ENCODE measurements at places on chromosomes 1 and 21.

DNA sequence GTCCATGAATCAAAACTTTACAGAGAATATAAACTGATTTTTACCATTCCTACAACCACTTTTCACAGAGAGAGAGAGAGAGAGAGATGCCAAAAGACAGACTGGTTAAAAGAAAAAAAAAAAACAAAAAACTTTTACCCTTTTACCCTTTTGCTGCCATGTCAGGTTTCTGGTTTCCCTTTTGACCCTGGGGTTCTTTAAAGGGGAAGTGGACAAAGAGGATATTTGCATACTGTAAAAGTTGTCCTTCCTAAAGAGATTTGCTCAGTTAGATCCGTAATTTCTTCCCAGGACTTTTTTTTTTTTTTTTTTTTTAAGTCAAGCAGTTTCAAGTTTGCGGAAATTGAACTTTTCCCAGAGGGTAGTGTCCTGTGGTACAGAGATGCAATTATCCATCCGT lies 287.8 kb upstream of the RGS18 start:
- no peak for DNase-seq

DNA sequence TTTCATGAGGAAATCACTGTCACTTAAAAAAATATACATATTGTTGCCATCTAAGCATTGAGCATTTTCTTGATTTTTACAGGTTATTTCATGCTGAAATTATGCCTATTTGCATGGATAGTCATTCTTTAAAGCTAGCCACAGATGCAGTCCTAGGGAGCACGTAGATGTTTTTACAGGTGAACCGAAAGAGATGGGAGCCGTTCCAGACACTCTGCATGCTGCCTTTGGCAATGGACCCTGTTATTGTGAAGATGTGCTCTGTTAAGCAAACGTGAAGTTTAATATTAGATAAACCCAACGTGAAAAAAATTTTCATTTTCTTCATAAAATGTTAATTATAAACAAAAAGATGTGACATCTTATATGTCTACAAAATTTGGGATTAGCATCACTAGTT lies 7.1 kb downstream of the PROX1 start:
- DNase-seq, result no peak

GRCh38 chr1:41486371-41487125 lies 2.1 kb upstream of the EDN2 start:
- no peak for DNase-seq

DNA sequence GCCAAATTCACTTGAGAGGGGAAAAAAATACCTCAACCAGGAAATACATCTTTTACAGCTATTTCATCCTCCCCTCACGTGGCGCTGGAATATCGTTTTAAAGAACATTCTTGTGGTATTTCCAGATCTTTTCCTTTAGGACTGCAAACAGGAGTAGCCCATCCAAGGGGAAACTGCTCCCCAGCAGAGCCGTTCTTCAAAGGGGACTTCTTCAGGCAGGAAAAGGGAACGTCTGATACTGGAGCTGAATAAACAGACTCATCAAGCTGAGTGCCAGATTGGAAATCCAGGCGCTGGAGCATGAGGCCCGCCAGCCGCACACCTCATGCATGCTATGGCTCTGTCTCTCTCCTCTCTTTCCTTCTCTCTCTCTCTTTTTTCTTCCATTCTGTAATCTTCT lies 34.0 kb upstream of the PROX1 start:
- DNase-seq, result no peak

- no peak for DNase-seq
Measured at GRCh38 chr1:29849038-29849750, 612.9 kb downstream of the PTPRU start.

DNA sequence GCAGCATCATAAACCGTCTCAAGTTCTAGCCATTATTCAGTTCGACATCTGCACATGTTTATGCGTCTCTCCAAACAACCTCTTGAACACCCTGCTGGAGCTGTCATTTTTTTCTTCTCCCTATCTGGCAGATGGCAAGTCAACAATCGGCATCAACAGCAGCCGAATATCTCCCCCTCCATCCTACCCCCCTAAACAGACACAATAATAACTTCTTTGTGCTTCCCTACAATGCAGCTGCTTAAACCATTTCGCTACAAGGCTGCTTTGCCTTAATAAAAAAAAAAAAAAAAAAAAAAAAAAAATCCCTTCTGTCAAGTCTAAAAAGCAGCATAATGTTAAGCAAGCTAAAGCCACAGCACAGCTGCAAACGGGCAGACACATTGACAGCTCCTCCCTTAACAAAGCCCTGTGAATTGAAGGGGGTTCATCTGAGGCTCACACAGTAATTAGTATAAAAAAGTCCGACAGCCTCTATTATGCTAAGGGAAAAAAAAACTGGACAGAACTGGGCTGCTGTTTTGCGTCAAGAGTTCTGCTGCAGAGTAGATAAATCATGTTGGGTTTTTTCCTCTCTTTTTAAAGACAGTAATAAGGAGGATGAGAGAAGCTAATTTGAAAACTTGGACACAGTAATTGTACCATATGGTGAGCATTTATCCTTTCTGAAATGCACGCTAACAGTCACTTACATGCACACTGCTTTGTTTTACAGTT lies 136.4 kb downstream of the AKT3 start:
- no peak for DNase-seq

GRCh38 chr1:159172614-159173291 lies 1.3 kb downstream of the CADM3 start:
- no peak for DNase-seq

DNA sequence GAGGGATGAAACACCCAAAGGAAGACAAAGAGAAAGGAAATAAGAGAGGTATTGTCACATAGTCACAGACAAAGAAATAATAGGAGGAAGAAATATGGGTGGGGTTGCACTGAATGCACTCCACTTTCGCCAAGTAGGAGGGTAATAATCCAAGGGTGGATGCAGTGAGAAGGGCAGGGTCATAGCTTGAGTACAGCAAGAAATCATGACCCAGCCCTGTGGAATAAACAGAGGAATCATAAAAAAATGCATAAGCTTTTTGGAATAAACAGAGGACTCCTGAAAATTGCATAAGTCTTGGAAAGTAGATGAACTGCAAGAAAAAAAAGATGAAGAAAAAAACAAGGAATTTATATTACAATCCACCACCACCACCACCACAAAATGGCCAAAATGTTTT lies 53.1 kb upstream of the CD55 start:
- no peak for DNase-seq

DNA sequence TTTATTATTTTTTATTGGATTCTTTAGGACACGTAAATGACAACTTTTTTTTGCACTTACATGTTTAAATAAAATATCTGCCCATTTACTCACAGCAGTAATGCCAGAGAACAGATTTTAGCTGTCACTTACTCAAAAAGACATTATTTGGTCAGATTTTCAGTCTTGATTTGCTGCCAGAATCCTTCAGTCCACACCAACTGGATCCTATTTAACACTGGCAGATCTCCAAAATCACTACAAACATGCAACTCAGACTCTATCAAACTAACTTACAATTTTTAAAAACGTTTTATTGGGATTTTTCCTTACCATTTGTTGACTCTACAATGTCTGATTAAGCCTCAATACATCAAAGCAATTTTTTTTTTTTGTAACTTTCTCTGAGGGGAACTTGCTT lies 11.1 kb downstream of the ATP6V1G3 start:
- DNase-seq, result no peak
